Airway epithelial cell (primary cell): ENCODE measurements at places on chromosomes 12 and 14. TPM values are rescaled to one million over a fixed set of nuclear protein-coding genes. Genes with fewer than 3 reads are reported as not detected.

The NTS gene
- total RNA-seq, result not detected in 2 replicates

The MDGA2 gene
- not detected in 2 replicates for total RNA-seq

The OR6C68 gene
- total RNA-seq, result not detected in 2 replicates

The CELA1 gene
- total RNA-seq, result not detected in 2 replicates

The KRT71 gene
- not detected in 2 replicates for total RNA-seq

The CHGA gene
- total RNA-seq, result 0.07 TPM in 1 of 2 replicates, not detected in the other

The SPRYD3 gene
- 26.0 and 31.0 TPM in 2 replicates for total RNA-seq

The RPL10L gene
- not detected in 2 replicates for total RNA-seq

The RD3L gene
- total RNA-seq, result not detected in 2 replicates

The C12orf54 gene
- 1.5 and 2.6 TPM in 2 replicates for total RNA-seq

The PROX2 gene
- not detected in 2 replicates for total RNA-seq

The DNAJC22 gene
- total RNA-seq, result 0.35 and 0.84 TPM in 2 replicates

The SYT10 gene
- total RNA-seq, result not detected in 2 replicates

The SNW1 gene
- total RNA-seq, result 42.6 and 53.6 TPM in 2 replicates

The CCDC196 gene
- total RNA-seq, result not detected in 2 replicates

The SYCP3 gene
- total RNA-seq, result not detected in 2 replicates

The CALCOCO1 gene
- 25.1 and 26.4 TPM in 2 replicates for total RNA-seq

The NYNRIN gene
- 16.4 and 21.9 TPM in 2 replicates for total RNA-seq

The CABP1 gene
- 0.14 TPM in 1 of 2 replicates, not detected in the other for total RNA-seq

The CMA1 gene
- total RNA-seq, result not detected in 2 replicates

The TSPAN19 gene
- 0.21 TPM in 1 of 2 replicates, not detected in the other for total RNA-seq

The FRMD6 gene
- total RNA-seq, result 133 and 134 TPM in 2 replicates

The EFCAB11 gene
- total RNA-seq, result 6.9 and 9.5 TPM in 2 replicates

The ABCC9 gene
- total RNA-seq, result 0.05 and 0.35 TPM in 2 replicates

The VPS33A gene
- total RNA-seq, result 11.0 and 16.0 TPM in 2 replicates

The KERA gene
- total RNA-seq, result not detected in 2 replicates

The INSM2 gene
- total RNA-seq, result not detected in 2 replicates

The RERGL gene
- not detected in 2 replicates for total RNA-seq

The PLA2G1B gene
- total RNA-seq, result not detected in 2 replicates

The GTF2A1 gene
- 7.6 and 12.0 TPM in 2 replicates for total RNA-seq

The IGF1 gene
- not detected in 2 replicates for total RNA-seq

The BMP4 gene
- total RNA-seq, result 1.3 and 2.0 TPM in 2 replicates

The ZNF891 gene
- 0.37 and 0.42 TPM in 2 replicates for total RNA-seq

The KRT7 gene
- total RNA-seq, result 1,213 and 1,216 TPM in 2 replicates

The AKAP3 gene
- total RNA-seq, result 0.07 TPM in 1 of 2 replicates, not detected in the other

The ISCA2 gene
- 9.0 and 30.7 TPM in 2 replicates for total RNA-seq

The TTC9 gene
- total RNA-seq, result 14.1 and 16.3 TPM in 2 replicates

The SLC6A15 gene
- 13.4 and 15.0 TPM in 2 replicates for total RNA-seq

The GPRC5A gene
- total RNA-seq, result 22.8 and 31.9 TPM in 2 replicates

The CLEC12A gene
- not detected in 2 replicates for total RNA-seq

The VRTN gene
- total RNA-seq, result not detected in 2 replicates

The WNT1 gene
- not detected in 2 replicates for total RNA-seq

The LRRC43 gene
- not detected in 2 replicates for total RNA-seq

The GARIN6 gene
- not detected in 2 replicates for total RNA-seq

The OR11G2 gene
- not detected in 2 replicates for total RNA-seq

The SLC6A13 gene
- total RNA-seq, result not detected in 2 replicates

The POU6F1 gene
- total RNA-seq, result 1.7 and 6.1 TPM in 2 replicates

The MIP gene
- not detected in 2 replicates for total RNA-seq

The CEBPE gene
- total RNA-seq, result not detected in 2 replicates

The MMP19 gene
- total RNA-seq, result 1.1 and 1.2 TPM in 2 replicates

The ZC3H14 gene
- total RNA-seq, result 43.1 and 46.5 TPM in 2 replicates

The PAH gene
- total RNA-seq, result not detected in 2 replicates

The TEX22 gene
- 0.07 TPM in 1 of 2 replicates, not detected in the other for total RNA-seq

The ERG28 gene
- total RNA-seq, result 18.8 and 24.2 TPM in 2 replicates

The PTPN6 gene
- 17.7 and 21.0 TPM in 2 replicates for total RNA-seq
